ENCODE measurements at places on chromosomes 5 and 9.

GRCh38 chr5:164481270-164481669 lies 975.9 kb downstream of the MAT2B start:
- DNase-seq: no peak

GRCh38 chr5:180791611-180792213 lies 10.9 kb downstream of the MGAT1 start:
- no peak for DNase-seq

GRCh38 chr9:30609713-30610112 lies 1774.7 kb upstream of the ACO1 start:
- DNase-seq: no peak

GRCh38 chr5:77707791-77708190 lies 68.3 kb downstream of the TBCA start:
- no peak for DNase-seq

DNA sequence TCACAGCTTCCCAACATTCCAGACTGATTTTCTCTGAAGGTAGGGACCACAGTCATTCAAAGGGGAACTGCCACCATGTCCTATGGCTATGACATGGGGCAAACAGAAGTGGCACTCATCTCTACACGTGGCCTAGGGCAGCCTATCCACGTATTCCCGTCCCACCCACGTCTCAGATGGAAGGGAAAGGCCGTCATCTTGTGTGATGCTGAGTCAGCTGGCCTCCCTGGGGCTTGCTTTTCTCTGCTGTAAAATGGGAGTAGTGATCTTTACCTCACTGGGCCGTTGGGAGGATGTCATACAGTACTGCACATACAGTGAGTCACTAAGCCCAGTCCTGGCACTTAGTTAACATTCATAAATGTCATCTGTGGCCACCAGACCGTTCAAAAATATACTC lies 72.3 kb downstream of the RAPGEF1 start:
- DNase-seq: no peak

GRCh38 chr5:145946112-145946861 lies 9.9 kb downstream of the SH3RF2 start:
- peak; percentile 64 for DNase-seq

GRCh38 chr9:2018162-2018643 lies 3.1 kb downstream of the SMARCA2 start:
- no peak for DNase-seq

- peak; percentile 88 for DNase-seq
These were observed 4.2 kb upstream of the ENTPD8 start for GRCh38 chr9:137445275-137445807.

- DNase-seq: peak; percentile 57
These were observed 1.5 kb downstream of the SH3GLB2 start for GRCh38 chr9:129026442-129027223.

- DNase-seq: no peak
These were observed 1539.0 kb upstream of the NUDT12 start for GRCh38 chr5:105101577-105101976.

All from large intestine (tissue), 12 donors.